ENCODE measurements at places on chromosomes 16 and 17.

DNA sequence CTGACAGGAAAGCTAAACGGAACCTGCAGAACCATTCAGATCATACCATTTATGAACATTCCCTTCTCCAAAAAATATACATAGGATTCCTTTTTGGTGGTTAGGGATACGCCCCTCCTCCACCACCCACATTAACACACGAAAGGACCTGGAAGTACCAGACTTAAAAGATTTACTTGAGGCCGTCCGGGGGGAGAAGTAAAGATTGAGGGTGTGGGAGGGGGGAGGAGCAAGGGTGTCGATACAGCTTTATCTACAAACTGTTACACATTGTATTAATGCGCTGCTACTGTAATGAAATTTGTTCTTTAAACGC is 537 bp downstream of the PALB2 start:
- peak; percentile 6 for DNase-seq

GRCh38 chr17:44769230-44769629 is 10.4 kb downstream of the ADAM11 start:
- no peak for DNase-seq

DNA sequence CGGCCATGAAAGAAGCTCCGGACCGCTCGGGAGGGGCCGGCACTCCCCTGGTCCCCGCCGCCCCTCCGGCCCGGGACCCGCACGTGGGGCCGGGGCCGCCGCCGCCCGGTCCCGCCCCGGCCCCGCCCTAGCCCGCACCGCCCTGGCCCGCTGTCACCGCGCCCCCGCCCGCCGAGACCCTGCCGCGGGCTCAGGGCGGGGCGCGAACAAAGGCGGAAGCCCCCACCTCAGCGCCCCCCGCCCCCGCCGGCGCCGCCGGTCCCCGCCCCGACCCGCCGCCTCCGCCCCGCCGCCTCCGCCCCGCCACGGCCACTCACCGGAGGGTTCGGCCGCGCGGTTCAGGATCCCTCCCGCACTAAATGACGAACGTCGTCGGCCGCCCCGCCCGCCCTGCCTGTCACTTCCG is at the start of gene ARHGDIA:
Gene ARHGDIA (minus strand): TSS at position 357 of the 406 bp plus-strand sequence. CDS start 1,407 bp downstream, outside the sequence.
- peak; percentile 10 for DNase-seq

DNA sequence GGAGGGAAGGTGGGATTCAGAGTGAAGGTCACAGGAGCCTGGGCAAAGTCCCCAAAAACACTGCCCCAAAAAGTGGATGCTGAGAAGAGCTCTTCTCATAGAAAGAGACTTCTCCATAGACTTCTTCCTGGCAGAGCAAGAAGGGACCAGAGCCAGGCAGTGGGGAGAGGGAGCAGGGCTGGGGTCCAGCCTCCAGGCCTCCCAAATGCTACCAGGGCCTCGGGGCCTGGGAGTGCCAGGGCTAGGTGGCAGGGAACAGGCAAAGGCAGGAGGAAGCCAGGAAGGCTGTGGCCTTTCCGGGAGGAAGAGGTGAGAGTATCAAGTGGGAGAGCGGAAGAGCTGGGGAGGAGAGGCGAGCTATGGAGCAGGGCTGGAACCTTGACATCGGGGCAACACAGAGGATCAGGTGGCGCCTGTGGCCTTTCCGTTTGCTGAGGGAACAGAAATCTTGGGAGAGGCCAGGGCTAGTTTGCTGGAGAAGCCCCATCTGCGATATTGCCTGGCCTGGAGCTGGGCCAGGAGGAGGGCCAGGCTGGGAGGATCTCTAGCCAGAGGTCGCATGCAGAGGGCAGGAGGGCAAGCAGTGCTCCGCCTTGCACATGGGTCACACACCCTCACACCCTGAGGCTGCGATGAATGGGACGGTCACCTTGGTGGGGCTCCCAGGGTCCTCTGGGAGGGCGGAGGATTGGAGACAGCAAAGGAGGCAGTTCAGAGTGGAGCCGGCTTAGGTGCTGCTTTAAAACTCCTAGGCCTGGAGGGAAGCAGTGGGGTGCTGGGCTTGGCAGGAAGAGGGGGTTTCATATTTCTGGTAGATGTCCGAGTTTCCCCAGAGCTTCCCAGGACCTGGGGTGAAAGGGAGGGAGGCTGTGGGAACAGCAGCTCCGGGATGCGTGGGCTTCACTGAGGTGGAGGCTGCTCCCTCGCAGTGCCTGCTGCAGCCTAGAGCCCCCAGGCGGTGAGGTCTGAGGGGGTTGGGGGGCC is 3.4 kb downstream of the SLC16A5 start:
- no peak for DNase-seq

- DNase-seq: no peak
Observed at GRCh38 chr16:64242492-64242891, 879.4 kb downstream of the CDH11 start.

DNA sequence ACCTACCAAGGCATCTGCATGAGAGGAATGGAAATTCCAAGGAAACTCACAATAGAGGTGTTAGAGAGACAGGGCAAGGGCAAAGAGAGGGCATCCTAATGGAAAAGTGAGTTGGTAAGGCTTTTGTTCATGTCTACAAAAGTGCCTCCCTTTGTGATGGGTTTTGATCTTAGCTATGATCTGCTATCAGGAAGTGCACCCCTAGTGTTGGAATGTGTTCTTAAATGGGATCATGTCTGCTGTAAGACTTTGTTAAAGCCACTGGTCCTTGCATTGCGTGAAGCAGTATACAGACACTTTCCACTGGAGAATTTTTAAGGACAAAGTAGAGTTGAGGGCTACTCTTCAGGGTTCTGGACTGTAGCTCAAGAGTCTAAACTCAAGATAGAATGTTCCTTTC is 92.0 kb downstream of the MAP2K6 start:
- peak; percentile 43 for DNase-seq

- DNase-seq: no peak
Observed at GRCh38 chr17:30567231-30568116, 90.3 kb downstream of the GOSR1 start.

DNA sequence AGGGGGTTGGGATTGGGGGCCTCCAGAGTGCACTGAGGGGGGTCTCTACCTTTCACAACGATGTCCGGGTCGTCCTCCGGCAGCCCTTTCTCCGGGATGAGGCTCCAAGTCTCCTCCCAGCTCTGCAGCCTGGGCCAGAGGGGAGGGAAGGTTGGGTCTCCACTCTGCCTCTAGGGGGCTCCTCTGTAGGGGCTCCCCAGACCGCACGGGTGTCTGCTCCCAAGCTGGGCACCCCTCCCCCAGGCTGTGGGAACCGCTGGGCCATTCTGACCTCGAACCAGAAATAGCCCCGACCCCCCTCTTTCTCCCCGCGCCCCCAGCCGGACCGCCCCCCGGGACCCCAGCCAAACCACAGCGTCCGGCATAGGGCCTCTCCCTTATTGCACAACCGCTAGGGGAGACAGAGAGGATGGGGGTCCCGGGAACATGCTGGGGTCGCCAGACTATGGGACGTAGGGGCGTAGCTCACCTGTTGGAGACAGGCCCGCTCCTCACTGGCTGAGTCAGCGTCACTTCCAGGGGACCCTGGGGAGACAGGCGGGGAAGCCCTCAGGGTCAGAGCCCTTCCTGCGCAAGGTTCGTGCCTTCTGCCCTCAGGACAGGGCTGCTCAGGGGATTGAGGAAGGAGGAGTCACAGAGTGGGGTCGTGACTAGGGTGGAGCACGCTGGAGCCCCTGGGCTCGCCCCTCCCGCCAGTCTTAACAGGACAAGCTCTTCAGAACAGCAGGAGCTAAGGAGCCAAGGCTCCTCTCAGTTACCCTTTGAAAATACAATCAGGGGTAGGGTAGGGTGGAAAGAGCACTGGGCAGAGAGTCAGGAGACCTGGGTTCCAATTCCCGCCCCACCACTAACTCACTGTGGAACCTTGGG is 2.7 kb downstream of the PLEKHH3 start:
- peak; percentile 85 for DNase-seq

DNA sequence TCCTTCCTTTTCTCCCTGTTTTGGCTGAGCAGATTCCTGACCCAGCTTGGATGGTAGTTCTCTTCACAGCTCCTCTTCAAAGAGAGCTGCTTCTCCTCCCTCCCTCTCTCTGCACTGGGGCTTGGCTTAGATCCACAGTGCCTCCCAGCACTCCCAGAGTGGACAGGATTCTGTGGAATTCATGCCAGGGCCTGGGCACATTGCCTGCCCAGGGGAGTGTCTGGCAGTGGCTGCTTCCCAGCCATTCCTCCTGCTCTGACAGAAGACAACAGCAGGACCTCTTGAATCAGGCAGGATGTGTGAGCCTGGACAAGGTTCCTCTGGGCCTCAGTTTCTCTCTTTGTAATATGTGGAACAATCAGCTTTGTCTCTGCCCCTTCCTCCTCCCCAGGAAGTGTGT is 4.5 kb upstream of the MMP28 start:
- no peak for DNase-seq

- no peak for DNase-seq
Observed at GRCh38 chr16:20610211-20610891, 34.2 kb upstream of the ACSM2B start.

- no peak for DNase-seq
Observed at GRCh38 chr17:77382356-77382911, 241.7 kb downstream of the SEC14L1 start.

GRCh38 chr16:8649829-8650554 is 24.4 kb upstream of the ABAT start:
- DNase-seq: no peak

GRCh38 chr17:75704963-75705875 is 16.0 kb upstream of the ITGB4 start:
- DNase-seq: no peak

- no peak for DNase-seq
Observed at GRCh38 chr17:67050471-67051154, 6.3 kb downstream of the CACNG1 start.

GRCh38 chr16:89031715-89032659 is 55.0 kb upstream of the CBFA2T3 start:
- no peak for DNase-seq

DNA sequence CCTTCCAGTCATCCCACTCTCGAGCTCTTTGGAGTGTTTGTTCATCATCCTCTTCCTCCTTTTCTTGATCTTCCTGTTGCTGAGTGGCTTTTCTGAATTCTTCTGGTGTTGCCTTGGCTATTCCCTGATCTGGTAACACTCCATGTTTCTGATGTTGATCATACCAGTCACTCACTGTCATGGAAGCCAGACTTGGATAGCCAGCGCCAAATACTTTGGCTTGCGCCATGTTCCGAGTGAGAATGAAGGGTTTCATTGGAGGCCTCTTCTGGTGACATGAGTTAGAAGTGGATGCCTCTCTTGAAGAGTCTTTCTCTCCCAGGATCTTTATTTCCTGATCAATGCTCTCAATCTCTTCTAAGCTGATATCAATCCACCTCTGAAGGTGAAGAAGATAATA is 31.2 kb downstream of the TEX14 start:
- DNase-seq: no peak

GRCh38 chr17:59842901-59843652 is 49.7 kb downstream of the TUBD1 start:
- DNase-seq: peak; percentile 97

DNA sequence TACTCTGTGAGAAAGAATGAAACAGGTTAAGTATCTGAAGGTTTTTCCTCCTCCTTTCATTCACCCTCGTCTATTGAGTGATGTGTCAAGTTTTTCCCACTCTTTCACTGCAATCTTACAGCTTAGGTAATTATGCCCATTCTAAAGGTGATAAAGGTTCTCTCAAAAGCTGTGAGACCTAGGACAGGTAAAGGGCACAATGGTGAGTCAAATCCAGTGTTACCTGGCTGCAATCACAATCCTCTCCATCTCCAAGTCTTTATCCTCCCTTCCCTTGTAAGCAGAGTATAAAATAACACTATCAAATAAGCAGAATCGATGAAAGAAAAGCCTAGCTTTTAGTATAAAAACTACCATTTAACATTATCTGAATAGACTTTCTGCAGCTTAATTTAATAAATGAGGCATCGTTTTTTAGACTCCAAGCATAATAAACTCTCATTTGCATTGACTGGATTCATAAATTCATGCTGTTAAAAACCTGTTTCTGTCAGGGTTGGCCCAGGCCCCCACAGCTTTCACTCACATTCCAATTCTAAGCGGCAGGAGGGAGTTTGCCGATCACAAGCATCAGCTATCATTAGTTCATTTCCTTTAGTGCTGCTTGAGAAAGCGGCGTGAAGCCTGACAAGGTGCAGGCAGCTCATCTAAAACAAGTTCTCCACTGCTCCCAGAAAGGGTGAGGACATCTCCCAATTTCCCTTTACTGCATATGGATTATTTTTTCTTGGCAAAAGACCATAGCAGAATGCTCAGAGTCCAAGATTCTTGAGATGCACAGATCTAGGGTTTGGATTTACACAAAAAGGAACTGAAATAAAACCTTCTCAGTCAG is 67.8 kb downstream of the CDH8 start:
- DNase-seq: no peak

GRCh38 chr16:72794319-72794718 is 253.6 kb downstream of the ZFHX3 start:
- no peak for DNase-seq

DNA sequence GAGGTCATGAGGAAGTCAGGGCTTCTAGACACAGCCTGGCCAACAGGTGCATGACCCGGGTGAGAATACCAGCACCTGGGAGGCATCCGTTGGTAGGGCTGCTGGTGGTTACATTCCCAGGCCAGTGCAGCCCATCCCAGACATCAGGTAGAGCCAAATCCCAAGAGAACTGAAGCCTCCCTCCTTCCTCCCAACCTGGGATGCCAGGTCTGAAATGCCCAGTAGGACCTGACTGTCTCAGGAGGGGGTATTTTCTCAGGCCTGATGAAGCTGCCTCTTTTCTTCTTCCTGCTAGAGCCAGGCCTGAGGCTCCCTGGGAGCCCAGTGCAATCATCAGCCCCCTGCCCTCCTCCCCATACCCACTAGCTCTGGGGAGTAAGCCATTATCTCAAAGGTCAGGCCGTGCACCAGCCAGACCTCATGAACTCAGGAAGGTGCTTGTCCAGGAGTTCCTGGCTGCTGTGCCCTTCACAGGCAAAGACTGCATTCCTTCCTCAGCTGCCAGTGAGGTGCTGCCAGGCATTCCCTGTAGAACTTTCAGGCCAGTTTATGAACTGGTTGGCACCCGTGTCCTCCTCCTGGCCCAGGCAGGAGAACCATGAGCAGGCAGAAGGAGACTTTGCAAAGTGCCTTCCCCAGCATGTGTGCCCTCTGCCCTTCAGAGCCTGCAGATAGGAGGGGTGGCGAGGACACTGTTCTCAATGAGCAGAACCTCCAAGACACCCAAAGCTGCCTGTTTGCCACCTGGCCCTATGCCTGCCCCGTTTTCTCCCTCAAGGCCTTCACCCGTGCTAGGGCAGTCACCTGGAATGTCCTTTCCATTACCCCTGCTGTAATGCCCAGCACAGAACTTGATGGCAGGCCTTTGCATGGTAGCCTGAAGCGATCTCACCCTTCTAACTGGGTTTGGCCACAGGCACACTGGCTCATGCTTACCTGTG is 7.6 kb downstream of the TBX2 start:
- no peak for DNase-seq

- no peak for DNase-seq
Observed at GRCh38 chr17:56026915-56027314, 126.4 kb upstream of the ANKFN1 start.

DNA sequence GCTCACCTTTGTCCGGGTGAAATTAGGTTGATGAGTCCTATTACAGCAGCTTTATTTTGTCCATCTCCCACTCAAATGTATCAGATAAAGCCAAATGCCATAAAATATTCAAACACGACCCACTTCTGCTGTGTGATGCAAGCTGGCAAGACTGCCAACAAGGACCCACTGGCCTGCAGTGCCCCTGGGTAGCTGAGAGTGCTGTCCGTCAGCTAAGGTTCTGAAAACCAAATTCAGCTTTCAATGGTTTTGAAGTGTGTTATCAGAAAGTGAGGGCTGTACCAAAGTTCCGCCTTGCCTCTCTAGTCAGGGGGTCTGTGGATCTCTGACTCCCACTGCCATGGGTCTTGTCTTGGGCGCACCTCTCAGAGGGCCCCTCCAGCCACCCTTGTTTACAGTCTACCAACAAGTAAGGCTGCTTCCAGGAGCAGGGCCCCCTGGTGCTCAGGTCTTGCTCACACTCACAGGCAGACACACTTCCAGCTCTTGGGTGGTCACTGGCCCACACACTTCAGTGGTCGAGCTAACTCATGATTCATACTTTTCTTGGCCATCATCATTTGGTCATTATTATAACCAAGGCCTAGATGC is 10.5 kb upstream of the CCDC182 start:
- DNase-seq: no peak

All from choroid plexus epithelial cell (primary cell).